ENCODE measurements at places on chromosomes 11 and 22.
A peak's percentile ranks its signal among the peaks of the same experiment; 100 is the strongest.

- no peak for DNase-seq
Observed at GRCh38 chr11:19336331-19336730, 95.6 kb upstream of the E2F8 start.

DNA sequence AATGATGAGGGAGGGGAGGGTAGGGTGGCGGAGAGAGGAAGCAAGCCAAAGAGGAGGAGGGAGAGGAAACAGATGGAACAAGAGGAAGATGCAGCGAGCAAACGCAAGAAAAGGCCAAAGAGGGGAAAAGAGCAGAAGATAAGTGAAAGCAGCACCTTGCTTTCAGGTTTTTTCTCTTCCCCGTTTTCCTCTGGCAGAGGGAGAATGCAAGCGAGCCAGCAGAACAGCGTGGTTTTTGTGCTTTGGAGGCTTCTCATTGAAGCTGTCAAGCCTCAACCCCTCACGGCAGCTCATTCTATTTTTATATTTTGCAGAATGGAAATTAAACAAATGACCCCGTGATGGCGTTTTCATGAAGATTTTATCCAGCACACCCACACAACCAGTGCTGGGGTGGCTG is 67.1 kb upstream of the GRAMD1B start:
- no peak for DNase-seq

DNA sequence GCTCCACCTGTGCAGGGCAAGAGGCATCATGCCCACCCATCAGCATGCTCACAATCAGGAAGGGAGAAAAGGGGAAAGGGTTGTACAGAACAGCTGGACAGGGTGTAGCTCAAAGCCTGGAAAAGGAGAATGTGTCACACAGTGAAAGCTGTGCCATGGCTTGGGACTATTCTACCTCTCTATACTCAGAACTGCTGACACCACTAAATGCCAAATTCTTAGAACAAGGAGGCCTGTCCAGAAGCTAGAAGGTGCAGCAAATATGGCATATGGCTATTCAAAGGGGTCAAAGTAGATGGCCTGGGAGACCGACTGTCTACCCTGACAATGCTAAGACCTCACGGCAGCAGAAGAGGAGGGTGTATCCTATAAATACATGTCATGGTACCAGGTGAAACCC is 12.8 kb downstream of the HPS4 start:
- DNase-seq, result no peak

- DNase-seq, result peak; percentile 98
Observed at GRCh38 chr11:65279741-65280440, 18.1 kb downstream of the POLA2 start.

DNA sequence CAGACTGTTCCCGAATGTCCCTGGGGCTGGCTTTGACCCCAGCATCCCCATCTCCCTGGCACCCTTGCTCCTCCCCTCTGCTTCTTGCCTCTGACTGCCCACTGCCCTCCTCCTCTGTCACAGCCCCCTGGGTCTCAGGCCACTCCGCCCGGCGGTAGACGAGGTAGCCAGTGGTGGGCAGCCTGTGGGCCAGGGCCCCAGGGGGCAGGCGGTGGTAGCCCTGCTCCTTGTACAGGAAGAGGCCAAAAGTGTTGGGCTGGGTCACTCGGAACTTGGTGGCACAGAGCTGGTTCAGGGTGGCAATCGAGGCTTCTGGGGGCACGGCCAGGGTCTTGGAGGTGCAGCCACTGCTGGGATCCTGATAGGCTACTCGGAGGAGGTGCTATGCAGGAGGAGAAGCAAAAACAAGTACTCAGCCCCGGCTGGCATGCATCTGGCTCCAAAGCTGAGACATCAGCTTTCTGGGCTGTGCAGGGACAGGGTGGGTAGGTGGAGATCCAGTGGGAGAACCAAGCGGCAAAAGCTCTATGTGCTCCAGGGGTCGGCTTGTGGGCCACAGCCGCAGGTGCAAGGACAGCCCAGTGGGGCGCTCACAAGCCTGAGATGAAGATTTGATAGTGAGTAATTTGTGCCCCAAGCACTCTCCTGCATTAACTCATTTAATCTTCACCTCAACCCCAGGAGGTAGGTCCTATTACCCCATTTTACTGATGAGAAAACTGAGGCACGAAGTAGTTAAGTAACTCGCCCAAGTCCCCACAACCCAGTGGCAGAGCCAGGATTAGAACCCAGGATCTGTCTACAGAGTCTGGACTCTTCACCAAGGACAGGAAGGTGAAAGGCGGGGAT is 3.6 kb downstream of the RIN1 start:
- DNase-seq, result no peak

DNA sequence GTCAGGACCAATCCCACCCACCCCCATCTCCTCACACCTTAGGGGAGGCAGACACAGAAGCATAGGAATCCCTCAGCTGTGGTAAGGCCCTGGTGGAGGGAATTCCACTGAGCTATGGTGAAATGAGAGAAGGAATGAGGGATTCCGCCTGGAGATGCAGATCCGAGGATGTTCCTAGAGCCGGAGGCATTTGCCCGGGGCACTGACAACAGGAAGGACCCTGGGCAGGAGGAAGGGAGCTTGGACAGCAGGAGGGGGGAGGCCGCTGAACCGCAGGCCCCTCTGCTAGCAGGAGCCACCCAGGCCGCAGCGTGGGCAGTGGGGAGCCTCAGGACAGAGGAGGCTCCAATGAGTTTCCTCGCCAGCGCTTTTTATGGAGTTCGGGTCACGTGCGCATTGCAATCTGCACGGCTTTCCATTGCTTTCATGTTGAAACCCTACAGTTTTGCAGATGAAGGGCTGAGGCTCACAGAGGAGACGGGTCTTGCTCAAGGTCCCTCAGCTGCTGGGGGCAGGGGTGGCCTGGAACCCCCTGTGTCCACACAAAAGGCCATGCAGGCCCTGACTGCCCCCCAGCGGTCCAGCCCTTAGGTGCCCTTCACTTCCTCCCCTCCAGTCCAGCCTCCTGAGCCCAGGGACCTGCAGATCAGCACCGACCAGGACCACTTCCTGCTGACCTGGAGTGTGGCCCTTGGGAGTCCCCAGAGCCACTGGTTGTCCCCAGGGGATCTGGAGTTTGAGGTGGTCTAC is 15.5 kb downstream of the CSF2RB start:
- no peak for DNase-seq

- peak; percentile 32 for DNase-seq
Observed at GRCh38 chr22:19886605-19887255, 32.1 kb upstream of the GNB1L start.

DNA sequence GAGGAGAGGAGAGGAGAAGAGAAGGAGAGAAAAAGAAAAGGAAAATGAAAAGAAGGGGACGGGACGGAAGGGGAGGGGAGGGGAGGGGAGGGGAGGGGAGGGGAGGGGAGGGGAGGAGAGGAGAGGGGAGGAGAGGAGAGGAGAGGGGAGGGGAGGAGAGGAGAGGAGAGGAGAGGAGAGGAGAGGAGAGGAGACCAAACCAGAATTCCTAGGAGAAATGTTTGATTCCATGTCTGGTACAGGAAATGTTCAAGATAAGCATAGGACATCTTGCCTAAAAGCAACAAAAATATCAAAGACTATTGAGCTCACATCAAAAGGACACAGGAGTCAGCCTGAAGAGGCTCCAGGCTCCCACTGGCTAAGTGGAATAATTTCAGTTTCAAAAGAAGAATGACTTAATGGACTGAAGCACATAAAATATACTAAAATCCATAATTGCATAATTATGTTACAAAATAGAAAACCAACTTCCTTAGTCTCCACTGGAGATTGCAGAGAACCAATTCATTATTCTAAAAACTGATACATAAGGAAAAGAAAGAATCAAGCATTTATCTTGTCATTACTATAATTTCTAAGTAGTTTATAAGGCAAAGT is 101.1 kb upstream of the APOA1 start:
- no peak for DNase-seq

- no peak for DNase-seq
Observed at GRCh38 chr22:20021196-20022181, 579 bp downstream of the TANGO2 start.

DNA sequence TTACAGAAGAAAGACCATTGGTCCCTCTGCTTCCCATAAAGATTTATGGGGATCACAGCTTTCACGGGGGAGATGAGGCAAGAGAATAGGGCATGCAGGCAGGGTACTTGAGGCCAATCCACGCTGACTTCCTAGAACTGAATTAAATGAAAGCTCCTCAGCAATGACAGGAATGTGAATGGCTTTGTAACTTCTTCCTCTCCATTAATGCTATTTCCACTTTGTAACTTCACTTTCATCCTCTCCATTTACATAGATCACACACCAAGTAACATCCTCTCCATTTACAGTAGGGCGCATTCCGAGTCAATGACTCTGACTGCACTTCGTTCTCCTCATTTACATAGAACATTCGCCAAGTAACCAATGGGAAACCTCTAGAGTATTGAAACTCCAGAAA is 89.8 kb downstream of the PIWIL4 start:
- no peak for DNase-seq

DNA sequence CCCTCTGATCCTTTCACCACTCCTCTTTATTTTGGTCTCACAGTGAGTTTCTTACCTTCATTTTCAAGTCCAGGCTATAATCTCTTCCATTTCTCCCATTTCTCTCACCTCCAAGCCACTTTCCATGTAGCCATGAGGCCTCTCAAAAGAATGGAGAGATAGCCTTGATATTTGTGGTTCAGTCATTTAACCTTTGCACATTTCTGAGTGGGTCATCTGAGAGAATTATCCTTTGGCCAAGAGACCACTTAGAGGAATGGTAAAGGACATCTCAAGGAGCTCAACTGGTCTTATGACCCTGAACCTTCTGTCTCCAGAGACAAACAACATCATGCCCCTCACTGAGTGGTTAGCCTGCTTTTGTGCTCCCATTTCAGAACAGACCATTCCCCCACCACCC is 121.1 kb downstream of the KIRREL3 start:
- no peak for DNase-seq

DNA sequence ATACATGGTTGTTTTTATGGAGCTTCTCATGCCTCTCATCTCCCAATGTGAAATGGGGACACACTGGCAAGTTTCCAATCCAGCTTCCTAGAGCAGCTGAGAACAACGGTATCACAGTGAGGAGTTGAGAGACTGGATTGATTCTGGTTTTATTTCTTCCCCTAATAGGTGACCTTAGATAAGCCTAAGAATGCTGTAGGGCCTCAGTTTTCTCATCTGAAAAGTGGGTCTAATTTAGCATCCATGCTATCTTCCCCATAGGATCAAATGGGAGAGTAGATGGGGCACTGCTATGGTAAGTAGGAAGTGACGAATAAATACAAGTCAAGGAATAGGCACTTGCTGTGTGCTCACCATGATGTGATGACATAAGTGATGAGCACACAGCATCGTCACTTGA is 61.1 kb upstream of the PHOX2A start:
- DNase-seq, result no peak

DNA sequence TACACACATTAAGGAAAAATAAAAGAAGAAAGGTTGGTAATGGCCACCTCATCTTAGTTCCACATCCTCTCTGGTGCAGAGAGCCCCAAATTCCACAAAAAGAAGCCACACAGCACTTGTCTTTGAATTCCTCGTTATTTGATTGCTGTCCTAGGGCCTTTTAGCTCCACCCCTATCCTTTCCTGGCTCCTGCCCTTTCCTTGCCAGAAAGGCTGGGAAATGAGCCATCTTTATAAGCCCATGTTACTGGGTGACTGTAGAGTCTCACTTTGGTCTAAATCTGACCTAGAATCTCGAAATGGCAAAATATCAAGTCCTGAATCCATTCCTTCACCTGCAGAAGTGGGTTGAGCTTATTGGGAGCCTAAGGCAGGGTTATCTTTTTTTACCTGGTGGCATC is 4.3 kb upstream of the TMEM132A start:
- no peak for DNase-seq

DNA sequence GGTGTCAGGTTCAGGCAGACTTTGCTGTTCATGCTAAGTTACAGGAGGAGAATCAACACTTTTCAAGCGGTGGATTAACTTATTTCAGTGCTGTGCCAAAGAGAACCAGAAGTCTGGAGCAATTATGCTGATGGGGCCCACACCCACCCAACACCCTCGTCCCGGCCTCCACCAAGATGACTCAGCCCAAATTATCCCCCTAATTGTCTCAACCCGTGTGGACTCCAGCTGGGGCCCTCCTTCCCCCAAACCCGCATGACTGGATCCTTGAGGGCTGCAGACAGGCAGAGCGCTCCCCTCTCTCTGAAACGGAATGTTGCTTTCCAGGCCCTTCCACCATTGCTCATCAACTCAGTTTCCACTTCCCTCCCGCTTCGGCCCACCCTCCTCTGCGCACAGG is 34.6 kb upstream of the MN1 start:
- DNase-seq, result no peak

- no peak for DNase-seq
Observed at GRCh38 chr11:30919389-30920152, 333.4 kb upstream of the MPPED2 start.

DNA sequence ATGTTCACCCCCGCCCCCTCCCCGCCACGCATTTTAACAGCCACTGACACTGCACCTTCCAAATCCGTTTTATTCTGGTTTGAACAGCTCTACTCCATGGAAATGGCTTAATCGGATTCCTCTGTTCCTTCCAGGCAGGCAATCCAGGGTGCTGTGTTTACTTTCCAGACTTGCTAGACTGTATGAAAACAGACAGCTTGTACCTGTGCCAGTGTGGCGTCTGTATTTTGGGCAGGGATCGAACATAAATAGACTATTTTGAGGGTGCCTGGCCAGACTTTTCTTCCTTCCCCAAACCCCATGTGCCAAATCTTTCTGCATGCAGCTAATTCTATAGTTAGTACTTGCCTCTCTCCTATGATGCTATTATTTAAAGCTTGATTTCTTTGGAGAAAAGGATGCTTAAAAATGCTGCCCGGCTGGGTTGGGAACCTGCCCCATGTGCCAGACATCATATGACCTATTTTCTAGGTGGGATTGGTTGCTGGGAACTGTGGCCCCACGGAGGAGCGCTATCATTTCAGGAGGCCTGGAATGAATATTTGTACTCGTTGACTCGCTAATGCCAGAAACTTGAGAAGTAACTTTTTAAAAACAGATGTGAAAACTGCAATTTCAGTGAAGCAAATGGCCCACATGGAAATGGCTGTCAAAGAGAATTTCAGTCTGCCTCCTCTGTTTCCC is 814.8 kb downstream of the BRD1 start:
- DNase-seq, result no peak

- peak; percentile 91 for DNase-seq
Observed at GRCh38 chr22:46007003-46007847, 30.3 kb upstream of the WNT7B start.
